ENCODE measurements at places on chromosomes 12 and 14.

DNA sequence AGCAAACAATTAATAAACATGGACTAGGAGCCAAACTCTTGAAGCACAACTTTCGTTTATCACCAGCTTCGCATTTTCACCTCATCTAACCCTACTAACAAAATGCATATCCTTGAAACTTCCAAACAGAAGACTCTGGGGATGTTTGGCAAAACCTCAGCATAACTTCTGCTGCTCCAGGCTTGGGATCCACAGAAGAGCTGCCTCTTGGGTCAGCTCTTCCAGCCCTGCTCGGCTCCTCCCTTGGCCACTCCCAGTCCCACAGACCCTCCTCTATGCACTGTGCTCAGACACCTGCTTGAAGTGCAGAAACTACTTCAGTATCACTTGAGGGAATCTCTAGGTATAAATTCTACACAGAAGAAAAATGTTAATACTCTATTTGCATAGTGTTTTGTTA, 110.0 kb upstream of the AMIGO2 start:
- DNase-seq = no peak

- no peak for DNase-seq
Measured at GRCh38 chr12:26335651-26336050, 140.3 kb downstream of the SSPN start.

DNA sequence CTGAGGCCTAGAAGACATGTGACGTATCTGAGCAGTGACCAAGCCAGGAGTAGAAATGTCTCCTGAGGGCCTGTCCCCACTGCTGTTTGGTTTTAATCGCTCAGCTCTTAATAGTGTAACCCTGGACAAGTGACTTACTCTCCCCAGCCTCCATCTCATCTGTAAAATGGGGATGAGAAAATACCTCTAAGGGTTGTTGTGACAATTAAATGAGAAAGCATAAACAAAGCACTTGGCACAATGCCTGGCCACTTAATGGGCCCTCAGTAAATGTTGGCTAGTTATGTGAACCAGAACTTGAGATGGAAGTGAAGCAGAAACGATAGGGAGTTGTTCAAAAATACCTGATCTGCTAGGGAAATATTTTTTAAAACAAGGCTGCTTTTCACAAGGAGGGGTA, 58.2 kb downstream of the HMGA2 start:
- no peak for DNase-seq

DNA sequence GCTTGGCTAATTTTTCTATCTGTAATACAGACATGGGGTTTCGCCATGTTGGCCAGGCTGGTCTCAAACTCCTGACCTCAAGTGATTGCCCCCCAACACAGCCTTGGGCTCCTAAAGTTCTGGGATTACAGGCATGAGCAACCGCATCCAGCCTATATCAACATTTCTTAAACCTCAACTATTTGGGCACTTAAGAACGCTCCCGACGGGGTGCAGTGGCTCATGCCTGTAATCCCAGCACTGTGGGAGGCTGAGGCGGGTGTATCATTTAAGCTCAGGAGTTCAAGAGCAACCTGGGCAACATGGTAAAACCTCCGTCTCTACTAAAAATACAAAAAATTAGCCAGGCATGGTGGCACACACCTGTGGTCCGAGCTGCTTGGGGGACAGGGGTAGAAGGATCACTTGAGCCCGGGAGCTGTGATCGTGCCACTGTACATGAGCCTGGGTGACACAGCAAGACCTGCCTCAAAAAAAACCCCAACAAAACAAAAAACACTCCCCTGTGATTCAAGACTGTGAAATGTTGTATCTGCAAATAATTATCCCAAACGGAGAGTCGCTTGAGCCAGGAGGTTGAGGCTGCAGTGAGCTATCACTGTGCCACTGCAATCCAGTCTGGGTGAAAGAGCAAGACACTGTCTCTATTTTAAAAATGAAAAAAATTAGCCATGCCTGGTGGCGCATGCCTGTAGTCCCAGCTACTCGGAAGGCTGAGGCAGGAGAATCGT, 21.5 kb downstream of the PPTC7 start:
- DNase-seq = no peak

- no peak for DNase-seq
Measured at GRCh38 chr12:88763536-88764100, 183.3 kb upstream of the KITLG start.

GRCh38 chr12:123971449-123971769, 1.2 kb downstream of the CCDC92 start:
- DNase-seq = no peak

GRCh38 chr12:42564556-42564955, 25.0 kb downstream of the PRICKLE1 start:
- DNase-seq = no peak

GRCh38 chr12:64814432-64814831, 10.0 kb upstream of the TBC1D30 start:
- no peak for DNase-seq

- no peak for DNase-seq
Measured at GRCh38 chr14:93464271-93464670, 33.5 kb downstream of the UNC79 start.

- no peak for DNase-seq
Measured at GRCh38 chr14:24576771-24577170, 721 bp upstream of the CTSG start.

- DNase-seq = no peak
Measured at GRCh38 chr12:66533767-66534166, 145.1 kb downstream of the GRIP1 start.

DNA sequence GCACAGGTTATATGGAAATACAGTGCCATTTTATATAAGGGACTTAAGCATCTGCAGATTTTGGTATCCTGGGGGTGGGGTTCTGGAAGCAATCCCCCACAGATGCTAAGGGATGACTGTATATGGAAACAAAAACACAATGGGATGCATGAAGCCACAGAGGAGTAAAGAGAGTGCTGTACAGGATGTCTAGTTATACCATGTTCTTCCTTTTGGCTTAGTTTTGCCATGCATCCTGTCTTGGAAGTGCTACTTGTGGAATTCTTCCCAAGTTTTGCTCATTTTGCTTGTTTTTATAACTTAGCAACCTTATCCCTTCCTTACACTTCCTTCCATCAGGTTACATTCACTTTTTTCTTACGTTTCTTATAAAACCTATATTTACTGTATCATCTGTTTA, 55.6 kb downstream of the TRMT5 start:
- DNase-seq = no peak

GRCh38 chr12:11689591-11690186, 40.2 kb downstream of the ETV6 start:
- DNase-seq = no peak

GRCh38 chr14:33943096-33943883, 7.6 kb downstream of the EGLN3 start:
- no peak for DNase-seq

DNA sequence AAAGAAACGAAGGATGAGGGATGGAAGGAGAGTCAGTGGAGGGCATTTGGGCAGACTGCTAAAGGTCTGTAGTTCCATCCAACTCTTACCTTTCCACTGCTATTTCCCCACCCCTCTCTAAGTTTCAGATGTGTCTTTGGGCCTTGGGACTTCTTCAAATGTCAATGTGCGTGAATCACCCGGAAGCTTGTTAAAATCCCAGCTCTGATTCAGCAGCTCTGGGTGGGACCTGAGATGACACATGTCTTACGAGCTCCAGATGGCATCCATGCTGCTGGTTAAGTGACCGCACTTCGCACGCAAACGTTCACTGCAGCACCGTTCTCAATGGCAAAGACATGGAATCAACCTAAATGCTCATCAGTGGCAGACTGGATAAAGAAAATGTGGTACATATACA, 309.9 kb downstream of the VRK1 start:
- no peak for DNase-seq

DNA sequence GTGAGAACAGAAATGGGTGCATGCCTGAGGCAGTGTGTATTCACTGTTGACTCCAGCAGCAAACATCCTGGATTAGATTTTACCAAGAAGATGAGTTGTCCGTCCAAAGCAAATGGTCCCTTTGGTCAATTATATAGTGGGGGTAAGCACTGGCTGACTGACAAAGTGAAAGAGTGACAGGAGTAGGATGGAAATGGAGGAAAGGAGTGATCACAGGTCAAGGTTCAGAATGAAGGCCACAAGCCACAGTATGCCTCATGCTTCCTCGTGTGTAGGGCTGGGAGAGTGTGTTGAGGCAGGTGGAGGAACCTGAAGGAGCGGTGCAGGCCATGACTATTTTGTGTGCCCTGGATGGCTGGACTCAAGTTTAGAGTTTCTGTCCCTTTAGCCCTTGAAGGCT, 14.3 kb downstream of the DHRS2 start:
- no peak for DNase-seq

GRCh38 chr12:5318874-5319273, 113.0 kb upstream of the NTF3 start:
- no peak for DNase-seq

DNA sequence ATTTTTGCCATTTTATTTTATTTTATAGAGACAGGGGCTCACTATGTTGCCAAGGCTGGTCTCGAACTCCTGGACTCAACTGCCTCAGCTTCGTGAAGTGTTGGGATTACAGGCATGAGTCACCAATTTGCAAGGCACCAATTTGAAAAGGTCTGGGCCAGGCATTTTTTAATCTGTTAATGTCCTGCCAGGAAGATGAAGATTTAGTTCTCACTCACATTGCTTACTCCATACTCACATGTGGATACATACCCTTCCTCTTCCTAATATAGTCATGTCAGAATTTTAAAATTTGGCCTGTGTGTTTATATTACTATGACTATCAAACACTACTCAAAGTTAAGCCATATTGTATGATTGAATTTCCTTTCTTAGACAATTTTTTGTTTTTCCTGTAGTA, 15.3 kb upstream of the EML1 start:
- DNase-seq = no peak

GRCh38 chr14:99803106-99803775, 10.0 kb downstream of the EML1 start:
- DNase-seq = no peak

DNA sequence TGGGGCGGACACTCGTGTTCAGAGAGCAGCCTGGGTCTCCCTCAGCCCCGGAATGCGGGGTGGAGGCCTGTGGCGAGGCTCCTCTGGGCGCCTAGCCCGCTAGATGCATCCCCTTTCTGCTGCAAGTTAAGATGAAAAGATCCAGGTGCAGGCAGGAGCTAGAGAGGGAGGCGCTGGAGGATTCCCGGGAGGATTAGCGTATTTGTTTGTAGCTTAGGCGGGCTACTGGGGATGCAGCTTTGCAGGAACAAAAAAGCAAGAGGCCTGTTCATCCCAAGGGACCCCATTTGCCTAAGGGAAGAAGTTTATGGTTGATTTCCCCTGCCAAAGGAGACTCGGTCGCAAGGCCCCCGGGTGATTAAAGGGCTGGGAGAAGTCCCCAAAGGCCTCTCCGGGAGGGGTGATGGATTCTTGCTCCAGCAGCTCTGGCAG, 824 bp downstream of the CCDC177 start:
- no peak for DNase-seq

DNA sequence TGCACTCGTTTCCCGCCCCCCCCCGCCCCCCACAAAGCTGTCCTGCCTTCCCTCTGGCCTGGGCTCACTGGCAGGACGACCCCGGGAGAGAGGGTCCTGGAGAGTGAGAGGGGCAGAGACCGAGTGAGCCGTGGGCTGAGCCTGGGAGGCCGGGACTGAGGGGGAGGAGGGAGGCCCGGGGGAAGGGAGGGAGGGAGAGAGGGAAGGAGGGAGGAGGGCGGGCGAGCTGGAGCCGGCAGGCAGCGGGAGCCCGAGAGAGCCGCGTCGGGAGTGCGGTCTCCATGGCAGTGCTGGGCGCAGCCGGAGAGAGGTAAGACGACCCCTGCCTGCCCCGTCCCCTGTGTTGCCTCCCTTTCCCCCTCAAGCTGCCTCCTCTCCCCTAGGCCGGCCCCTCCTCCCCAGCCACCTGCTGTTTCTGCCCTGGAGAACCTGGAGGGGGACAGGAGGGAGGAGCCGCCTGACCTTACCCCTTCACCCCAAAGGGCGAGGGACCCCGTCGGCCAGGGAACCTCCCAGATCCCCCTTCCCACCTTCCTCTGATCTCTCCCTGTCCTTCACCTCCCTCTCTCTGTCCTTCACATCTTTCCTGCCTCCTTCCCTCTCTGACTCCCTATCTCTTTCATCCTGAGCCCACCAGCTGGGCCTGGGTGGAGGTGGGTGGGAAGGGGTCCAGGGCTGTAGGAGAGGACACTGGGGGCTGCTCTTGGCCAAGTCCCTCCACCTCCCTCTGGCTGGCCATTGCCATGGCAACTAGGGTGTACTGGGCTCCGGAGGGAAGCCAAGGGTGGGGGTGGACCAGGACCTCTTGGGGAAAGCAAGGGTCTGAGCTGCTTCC, at the start of gene GPR162:
Gene GPR162 (plus strand): TSS at position 231 of the 835 bp plus-strand sequence. CDS start 2,078 bp downstream, outside the sequence.
- no peak for DNase-seq

DNA sequence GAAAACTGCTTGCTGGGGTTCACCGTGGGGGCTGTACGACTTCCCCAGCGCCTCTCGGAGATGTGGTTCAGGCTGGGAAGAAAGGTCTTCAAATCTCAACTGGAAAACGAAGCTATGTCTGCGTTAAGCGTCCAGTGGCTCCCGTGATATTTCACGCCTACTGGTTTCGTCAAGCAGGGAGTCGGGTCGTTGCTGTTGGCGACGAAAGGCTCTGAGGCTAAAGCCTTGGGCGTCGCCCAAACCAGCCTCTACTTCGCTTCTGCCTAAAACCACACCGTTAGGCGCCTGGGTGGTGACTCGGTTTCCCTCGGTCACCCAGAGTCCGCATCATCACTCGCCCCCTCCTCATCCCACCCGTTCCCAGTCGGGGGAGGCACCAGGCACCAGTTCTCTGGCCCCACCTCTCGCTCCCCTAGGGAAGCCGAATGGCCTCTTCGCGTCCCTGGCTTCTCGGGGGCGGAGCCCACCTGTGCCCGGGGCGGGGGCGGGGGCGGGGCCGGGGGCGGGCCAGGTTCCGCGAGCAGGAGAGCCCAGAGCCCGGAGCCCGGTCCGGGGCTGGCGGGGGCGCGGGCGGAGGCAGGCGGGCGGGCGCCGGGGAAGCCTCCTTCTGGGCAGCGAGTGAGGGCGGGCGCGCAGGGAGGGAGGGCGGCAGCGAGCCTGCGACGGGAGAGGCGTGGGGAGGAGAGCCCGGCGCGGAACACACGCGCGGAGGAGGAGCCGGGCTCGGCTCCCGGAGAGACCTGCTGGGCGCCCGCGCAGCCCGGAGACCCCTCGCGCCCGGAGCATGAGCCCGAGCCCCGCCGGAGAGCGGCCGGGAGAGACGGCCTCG, at the start of gene B4GALNT3:
Gene B4GALNT3 (plus strand): TSS at position 510 of the 829 bp plus-strand sequence. CDS start 438 bp downstream, outside the sequence.
- DNase-seq = no peak

DNA sequence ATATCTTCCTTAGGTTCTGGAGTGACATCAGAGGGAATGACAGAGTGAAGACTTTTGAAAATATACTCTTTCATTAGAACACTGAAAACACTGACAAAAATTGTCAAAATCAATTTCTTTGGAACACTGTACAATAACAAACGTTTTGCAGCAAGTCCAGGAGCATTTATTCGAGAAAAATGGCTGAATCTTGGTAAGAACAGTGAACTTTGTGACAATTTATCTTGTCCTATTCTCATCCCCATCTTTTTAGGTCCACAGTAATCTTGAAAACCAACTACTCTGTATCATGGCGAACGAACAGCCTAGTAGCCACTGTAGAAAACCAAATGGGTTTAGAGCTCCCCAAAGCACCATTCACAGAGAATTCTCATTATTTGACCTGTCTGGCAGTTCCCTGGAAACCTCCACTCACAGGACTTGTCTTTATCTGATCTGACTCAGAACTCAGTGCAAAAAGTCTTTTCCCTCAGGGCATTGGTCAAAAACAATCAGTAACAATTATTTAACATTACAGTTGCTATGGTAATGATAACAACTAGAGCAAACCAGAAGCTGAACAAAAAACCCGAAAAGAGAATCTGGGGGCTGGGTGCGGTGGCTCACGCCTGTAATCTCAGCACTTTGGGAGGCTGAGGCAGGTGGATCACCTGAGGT, 20.3 kb upstream of the PPP2R5E start:
- no peak for DNase-seq
